ENCODE measurements at places on chromosomes 5 and 9.

DNA sequence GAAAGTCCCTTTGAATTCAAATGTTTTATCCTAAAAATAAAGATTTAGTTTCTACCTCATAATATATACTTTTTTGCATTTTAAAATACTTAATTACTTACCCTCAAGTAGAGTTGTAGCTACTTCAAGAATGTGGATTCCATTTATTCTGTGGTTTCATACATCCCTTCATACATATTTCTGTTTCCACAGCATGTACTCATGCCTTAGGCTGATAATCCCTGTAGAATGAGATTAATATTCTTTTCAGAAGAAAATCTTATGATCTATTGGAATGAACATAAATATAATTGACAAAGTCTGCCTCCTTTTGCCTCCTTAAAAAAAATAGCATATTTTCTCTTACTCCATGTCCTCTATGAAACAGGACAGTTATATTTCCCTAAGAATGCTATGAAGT lies 465.7 kb downstream of the DTWD2 start:
- no peak for DNase-seq

GRCh38 chr5:115639377-115639776 lies 13.5 kb upstream of the TMED7 start:
- DNase-seq = no peak

DNA sequence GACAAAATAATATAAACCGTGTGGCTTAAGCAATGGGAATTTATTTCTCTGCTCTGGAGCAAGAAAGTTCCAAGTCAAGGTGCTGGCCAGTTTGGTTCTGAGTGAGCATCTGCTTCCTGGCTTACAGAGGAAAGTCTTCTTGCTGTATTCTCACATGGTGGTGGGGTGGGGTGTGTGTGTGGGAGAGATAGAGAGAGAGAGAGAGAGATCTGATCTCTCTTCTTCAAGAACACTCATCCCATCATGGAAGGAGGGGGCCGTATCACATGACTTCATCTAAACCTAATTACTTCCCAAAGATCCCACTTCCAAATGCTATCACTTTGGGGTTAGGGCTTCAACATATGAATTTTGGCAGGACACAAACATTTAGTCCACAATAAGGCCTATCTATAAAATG lies 91.2 kb downstream of the PRR16 start:
- DNase-seq = no peak

GRCh38 chr5:179421144-179421901 lies 76.1 kb upstream of the ADAMTS2 start:
- no peak for DNase-seq

DNA sequence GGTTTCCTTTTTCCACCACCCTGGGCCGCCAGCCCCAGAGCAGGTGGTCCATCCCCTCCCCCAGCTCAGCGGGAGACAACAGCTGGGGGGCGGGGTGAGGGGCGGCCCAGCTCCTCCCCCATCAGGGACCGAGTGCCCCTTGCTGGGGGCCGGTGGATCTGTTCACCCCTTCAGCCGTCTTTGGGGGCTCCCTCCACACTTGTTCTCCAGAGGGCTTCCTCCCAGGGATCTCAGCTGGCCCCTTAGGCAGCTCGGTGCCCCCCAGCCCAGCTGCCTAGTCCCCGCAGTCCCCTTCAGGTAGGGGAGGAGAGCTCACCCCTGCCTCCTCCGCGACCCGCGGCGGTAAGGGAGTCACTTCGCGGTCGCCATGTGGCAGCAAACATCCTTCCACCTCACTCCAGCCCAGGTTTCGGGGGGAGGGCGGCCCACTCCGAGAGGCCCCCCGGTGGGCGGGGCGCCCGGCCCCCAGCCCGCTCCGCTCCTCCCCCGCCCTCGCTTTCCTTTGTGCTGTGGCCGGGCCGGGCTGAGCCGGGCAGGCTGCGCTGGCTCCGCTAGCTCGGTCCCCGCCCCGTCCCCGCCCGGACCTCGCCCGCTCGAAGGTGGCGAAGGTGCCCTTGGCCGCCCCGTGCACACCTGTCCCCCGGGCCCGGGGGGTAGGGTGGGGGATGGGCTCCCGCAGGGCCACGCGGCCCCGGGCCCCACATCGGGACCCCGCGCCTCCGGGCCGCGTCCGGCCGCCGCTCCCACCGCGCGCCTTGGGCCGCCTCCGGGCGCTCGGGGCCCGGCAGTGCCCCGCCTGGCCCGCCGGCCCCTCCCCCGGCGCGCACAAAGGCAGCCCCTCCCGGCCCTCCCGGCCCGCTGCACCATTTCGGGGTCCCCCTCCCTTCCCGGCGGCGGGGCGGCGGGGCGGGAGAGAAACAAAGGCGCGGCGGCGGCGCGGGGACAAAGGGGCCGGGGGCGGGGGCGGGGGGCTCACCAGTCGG lies 683 bp downstream of the DBN1 start:
- no peak for DNase-seq

DNA sequence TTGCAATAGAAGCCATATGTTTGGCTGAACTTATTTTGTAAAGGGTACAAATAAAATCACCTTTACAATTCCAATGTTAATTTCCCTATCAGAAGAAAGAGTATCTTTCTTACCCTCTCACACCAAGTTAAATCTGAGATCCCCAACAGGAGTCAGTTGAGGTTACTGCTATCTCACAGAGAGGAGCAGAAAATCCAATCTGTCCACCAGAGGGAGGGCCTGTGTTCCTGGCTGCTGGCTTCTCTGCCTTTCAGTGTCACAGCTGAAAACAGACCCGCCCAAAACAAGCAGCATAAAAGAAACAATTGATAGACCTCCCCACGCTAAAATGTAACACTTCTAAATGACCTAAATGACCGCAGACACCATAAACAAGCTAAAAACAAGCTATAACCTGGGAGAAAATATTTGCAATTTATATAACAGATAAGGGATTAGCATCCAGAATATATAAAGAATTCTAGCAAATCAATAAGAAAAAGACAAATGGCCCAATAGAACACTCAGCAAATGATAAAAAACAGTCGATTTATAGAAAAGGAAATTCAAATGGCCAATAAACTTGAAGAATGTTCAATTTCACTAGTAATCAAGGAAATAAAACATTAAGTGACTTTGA lies 24.5 kb upstream of the MVB12B start:
- no peak for DNase-seq

DNA sequence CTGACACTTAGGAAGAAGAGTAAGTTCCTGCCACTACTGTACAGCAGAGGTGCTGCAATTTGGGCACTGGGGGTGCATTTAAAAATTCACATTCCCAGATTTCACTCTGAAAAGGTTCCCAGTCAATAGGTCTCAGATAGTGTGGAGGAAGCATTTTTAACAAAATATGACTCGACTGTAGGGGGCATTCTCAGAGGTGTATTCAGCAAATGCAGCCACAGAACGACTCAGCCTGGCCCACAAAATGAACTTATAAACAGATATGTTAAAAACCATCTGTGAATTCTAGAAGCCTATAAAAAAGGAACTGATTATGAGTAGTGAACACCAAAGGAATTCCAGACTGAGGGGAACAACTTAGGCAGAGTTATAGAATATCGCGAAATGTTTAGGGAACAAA lies 31.1 kb downstream of the MLLT3 start:
- DNase-seq = no peak

- DNase-seq = no peak
Measured at GRCh38 chr5:180215783-180216630, 7.0 kb upstream of the RASGEF1C start.

DNA sequence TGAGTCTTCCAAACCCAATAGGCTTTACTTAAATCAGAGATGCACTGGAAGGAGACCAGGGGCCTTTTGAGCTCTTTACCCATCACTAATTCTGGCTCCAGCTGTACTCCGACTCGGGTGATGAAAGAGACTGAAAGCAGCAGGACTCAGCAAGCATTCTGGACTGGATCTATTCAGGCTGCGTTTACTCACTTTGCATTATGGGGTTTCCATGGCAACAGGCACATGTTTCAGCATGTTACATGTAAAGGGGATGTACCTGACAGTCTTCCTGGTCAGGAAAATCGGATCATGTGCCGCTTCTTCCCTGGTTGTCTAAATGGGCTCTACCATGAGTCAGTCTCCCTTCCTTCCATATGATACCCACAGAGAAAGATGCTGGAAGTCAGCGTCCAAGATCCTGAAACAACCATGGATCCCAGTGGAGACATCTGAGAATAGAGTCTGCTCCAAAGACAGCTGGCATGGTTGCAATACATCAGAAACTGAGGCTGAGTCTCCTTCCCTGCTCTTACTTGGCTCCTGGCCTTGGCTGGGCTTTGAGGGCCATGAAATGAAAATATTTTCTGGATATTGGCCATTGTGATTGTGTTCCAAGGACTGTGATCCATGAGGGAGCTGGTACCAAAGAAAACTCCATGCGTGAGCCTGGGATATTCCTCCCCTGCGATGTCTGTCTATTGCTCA lies 102.5 kb upstream of the TNC start:
- DNase-seq = no peak

DNA sequence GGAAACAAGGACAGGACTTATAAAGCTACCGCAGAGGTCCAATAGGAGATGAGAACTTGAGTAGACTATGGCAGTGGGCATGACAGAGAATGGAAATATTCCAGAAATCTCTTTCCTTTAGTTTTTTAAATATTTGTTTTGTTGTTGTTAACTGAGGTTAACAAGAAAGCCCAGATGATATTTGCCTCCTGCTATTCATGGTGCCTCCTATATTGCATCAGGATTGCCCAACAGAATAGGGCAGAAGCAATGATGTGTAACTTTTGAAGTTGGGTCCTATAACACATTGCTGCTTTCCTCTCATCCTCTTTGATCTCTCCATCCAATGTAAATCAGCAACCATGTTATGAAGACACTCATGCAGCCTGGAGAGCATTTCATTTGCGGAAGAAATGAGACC lies 42.8 kb downstream of the PDE4D start:
- no peak for DNase-seq

- no peak for DNase-seq
Measured at GRCh38 chr5:115414406-115415142, 118.1 kb upstream of the CCDC112 start.

DNA sequence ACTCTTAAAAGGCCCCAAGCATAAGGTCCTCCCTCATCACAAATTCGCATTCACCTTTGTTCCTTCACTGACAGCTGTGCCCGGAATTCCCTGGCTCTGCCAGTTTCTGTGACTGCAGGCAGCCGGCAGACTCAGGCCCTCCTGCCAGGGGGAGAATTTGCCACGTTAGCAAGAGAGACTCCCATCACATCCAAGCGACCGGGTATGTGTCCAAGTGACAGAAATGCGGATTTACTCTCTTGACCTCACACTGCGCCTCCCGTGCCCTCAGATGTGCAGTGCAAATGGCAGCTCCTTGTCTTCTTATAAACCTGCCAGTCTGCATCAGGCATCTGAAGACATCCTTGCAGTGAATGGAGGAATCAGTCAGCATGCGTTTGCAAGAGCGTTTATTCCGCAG lies 187.1 kb upstream of the WWC1 start:
- DNase-seq = no peak

DNA sequence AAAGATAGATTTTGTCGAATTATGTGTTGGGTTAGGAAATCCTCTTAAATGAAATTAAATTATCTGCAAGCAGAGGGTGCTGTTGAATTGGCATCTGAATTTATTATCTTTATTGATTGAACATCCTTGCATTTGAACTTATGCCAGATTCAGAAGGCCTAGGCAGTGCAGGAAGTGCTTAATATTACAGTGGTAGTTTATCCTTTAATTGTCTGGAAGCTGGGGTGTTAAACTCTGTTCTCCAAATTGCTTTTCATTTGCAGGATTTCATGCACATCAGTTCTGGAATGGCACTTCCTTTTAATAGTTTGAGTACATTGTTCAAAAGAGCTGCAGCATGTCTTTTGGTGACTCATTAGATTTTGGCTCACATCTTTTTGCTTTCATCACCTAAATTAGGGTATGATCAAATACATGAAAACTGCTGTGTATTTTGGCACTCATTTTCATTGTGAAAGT lies 186.3 kb downstream of the KDM4C start:
- no peak for DNase-seq

GRCh38 chr5:67842806-67843205 lies 372.8 kb upstream of the PIK3R1 start:
- no peak for DNase-seq

GRCh38 chr5:133214153-133214820 lies 162.5 kb downstream of the HSPA4 start:
- DNase-seq = no peak

DNA sequence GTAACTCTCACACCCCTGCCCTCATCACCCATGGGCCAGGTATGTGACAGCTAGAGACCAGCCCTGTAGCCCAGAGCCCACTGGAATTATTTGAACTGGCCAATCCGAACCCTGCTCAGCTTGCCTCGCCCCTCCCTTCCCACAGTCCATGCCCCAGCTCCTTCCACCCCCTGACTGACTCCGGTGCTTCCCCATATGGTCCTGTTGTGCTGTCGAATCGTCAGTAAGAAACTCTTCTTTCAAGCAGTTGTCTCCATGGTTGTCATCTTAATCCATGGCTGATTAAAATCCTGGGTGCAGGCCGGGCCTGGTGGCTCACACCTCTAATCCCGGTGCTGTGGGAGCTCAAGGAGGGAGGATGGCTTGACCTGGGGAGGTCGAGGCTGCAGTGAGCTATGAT lies 118.5 kb downstream of the COL23A1 start:
- no peak for DNase-seq

DNA sequence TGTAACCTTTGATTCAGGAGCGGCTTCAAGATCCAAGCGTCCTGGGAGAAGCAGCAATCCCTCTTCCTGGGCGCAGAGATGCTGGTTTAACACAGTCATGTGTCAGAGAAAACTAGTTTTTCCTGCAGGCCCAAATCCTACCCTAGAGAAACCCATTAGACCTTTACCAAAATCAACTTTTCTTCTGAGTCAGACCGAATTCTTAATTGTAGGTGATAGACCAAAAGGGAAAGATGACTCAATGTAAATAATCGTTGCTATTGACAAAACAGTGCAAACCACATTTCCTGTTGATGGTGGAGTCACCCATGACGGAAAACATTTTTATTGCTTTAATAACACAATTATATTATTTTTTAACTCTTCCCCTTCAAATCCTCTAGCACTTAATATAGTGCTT lies 40.1 kb downstream of the SLC1A1 start:
- DNase-seq = no peak

Measured in SIG-M5 (cell line).